Activated naive CD4-positive, alpha-beta T cell treated with Interleukin-2 at 50 U/mL for 16 hours (primary cell): ENCODE measurements at places on chromosomes 2 and 18.

DNA sequence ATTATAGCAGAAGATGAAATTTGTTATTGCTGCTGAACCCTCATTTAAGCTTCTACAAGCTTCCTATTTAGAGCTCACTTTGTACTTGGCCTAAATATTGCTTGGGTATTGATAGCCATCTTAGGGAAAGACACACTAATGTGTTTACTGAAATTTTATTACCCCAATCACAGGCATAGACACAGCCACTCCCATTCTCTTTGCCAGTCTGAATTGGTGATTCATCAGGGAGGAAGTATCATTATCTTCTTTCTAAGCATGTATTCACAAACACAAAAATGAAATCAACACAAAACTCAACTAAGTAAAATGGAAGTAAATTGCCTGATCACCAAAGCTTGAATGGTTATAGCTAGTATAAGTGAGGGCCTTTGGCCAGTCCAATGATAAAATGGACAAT, 666.3 kb downstream of the TSN start:
- DNase-seq: no peak

- DNase-seq: no peak
Observed at GRCh38 chr2:145931781-145932395, 1412.0 kb upstream of the ZEB2 start.

DNA sequence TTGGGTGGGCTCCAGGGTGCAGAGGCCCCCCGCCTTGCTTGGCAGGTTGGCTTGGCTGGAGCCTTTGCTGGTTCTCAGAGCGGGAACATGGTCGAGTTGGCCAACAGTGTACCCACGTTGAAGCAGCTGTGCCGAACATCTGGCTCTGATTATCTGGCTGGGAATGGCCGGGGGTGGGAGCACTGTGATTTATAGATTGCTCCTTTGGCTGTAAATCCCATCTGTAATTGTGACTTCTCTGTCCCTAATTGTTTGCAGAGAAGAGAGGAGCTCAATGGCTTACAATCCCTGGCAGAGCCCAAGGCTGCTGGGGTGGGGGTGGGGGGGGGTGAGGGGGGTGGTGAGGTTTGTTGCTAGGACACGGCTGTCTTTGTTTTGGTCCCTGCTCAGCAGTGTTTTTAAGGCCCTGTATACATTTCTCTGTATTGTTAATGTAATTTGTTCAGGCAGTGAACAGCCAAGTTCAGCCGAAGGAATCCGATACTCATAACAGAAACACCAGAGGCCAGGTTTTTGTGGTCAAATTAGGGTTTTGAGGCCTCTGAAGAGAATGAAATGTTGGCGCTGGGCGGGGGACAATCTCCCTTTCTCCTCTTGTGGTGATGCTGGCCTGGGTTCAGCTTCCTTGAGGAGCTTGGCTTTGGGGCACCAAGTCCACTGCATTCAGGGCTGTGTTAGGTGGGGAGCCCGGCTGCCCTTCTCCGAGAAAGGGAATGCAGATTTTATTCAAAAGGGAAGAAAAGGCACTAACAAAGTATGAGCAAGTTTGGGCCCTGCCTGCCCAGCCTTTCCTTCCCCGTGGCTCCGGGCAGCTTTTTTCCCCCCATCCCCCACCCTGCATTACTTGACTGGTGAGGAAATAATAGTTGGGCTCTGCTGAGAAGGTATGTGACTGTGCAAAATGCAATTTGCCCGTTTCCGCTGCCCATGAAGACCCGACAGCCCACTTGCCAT, 82.5 kb downstream of the TCF7L1 start:
- no peak for DNase-seq

DNA sequence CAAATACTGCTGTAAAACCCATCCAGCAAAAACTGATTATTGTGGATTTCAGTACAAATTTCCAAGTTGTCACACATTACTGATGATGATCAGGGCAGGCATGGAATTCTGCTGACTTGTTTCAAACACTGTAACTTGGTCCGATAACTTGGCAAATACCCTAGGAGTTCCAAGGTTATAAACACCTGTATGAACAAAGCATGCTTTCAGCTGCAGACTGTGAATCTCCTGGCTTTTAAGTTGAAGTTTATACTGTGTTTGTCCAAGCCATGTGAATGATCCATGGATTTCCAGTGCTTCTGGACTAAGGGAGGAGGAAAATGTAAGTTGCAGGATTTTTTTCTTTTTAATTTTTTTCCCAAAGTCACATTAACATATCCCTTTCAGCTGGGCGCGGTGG, 70.0 kb upstream of the SLC25A52 start:
- no peak for DNase-seq

GRCh38 chr2:64145714-64146113, 1.5 kb upstream of the PELI1 start:
- DNase-seq: no peak

DNA sequence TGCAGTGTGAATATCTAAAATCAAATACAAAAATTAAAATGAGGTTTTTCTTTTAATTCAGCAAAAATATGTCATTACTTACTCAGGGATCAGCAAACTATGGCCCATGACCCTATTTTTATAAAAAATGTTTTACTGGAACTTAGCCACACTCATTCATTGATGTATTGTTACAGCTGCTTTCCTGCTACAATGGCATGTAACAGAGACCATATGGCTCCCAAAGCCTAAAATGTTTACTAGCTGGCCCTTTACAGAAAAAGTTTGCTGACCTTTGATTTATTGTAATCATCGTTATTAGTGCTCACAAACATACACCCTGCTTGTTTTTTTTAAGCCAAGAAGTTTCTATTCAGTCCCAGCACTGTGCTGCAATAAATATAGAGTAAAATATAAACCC, 120.3 kb downstream of the PLA2R1 start:
- no peak for DNase-seq
